ENCODE measurements at places on chromosomes 3 and 15. TPM values are rescaled to one million over a fixed set of nuclear protein-coding genes. Genes with fewer than 3 reads are reported as not detected.

Gene COLQ
- total RNA-seq, result 1.1 TPM

Gene TM6SF1
- 42.3 TPM for total RNA-seq

Gene ASB14
- not detected for total RNA-seq

Gene PCOLCE2
- total RNA-seq, result 1.3 TPM

Gene RLBP1
- not detected for total RNA-seq

Gene PBRM1
- total RNA-seq, result 120 TPM

Gene GOLGA8S
- 0.07 TPM for total RNA-seq

Gene LRRIQ4
- total RNA-seq, result 0.07 TPM

Gene GOLGA8H
- 1.4 TPM for total RNA-seq

Gene CGNL1
- 55.5 TPM for total RNA-seq

Gene PARP9
- total RNA-seq, result 17.8 TPM

Gene TAMM41
- total RNA-seq, result 20.3 TPM

Gene AHSG
- not detected for total RNA-seq

Gene MRAS
- total RNA-seq, result 17.6 TPM

Gene CYP8B1
- total RNA-seq, result not detected

Gene SYNPR
- not detected for total RNA-seq

Gene PIGX
- total RNA-seq, result 37.9 TPM

Gene MESD
- total RNA-seq, result 24.2 TPM

Gene RPUSD3
- 30.1 TPM for total RNA-seq

Gene CIDEC
- total RNA-seq, result not detected

Gene RPSA
- total RNA-seq, result 1,325 TPM

Gene GPR176
- total RNA-seq, result 46.4 TPM

Gene CYP11A1
- not detected for total RNA-seq

Gene MAP2K5
- 7.8 TPM for total RNA-seq

Gene SLC22A14
- total RNA-seq, result 0.13 TPM

Gene RHCG
- total RNA-seq, result not detected

Gene WNT5A
- total RNA-seq, result 0.27 TPM

Gene CDHR4
- total RNA-seq, result not detected

Gene RARB
- total RNA-seq, result 17.6 TPM

Gene BFSP2
- not detected for total RNA-seq

Gene CCR8
- total RNA-seq, result not detected

Gene ITPKA
- 0.36 TPM for total RNA-seq

Gene HTR3E
- not detected for total RNA-seq

Gene REC114
- not detected for total RNA-seq

Gene DLL4
- 72.7 TPM for total RNA-seq

Gene RARRES1
- 0.66 TPM for total RNA-seq

Gene ZPLD1
- not detected for total RNA-seq

Gene SEMA3G
- 9.8 TPM for total RNA-seq

Gene CYFIP1
- 111 TPM for total RNA-seq

Gene CHSY1
- 61.0 TPM for total RNA-seq

Gene EFL1
- 36.8 TPM for total RNA-seq

Gene STRA6
- total RNA-seq, result not detected

Gene SLC30A4
- total RNA-seq, result 6.8 TPM

Gene ECE2
- total RNA-seq, result not detected

Gene CATSPER2
- total RNA-seq, result 2.1 TPM

Gene CSTA
- not detected for total RNA-seq

Gene C2CD4A
- 1.3 TPM for total RNA-seq

Gene EPM2AIP1
- total RNA-seq, result 26.9 TPM

Gene FRMD4B
- 146 TPM for total RNA-seq

Gene CPNE9
- total RNA-seq, result not detected

Gene CPLX3
- total RNA-seq, result not detected

Gene ROPN1B
- not detected for total RNA-seq

Gene ZNF620
- 7.0 TPM for total RNA-seq

Gene DGKG
- 0.13 TPM for total RNA-seq

Gene NR2E3
- 0.27 TPM for total RNA-seq

Gene KCNAB1
- 0.40 TPM for total RNA-seq

Gene PRICKLE2
- 9.2 TPM for total RNA-seq

Data from thoracic aorta endothelial cell (primary cell).